Head of caudate nucleus (tissue), 42 donors: ENCODE measurements at places on chromosomes 4 and X.
A peak's percentile ranks its signal among the peaks of the same experiment; 100 is the strongest.

DNA sequence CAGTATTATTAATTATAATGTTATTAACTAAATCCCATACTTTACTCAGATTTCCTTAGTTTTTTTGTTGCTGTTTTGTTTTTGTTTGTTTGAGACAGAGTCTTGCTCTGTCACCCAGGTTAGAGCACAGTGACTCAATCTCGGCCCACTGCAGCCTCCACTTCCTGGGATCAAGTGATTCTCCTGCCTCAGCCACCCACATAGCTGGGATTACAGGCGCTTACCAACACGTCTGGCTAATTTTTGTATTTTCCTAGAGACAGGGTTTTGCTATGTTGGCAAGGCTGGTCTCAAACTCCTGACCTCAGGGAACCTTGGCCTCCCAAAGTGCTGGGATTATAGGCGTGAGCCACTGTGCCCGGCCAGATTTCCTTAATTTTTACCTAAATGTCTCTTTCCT is 72.2 kb downstream of the ANAPC4 start:
- DNase-seq: no peak

DNA sequence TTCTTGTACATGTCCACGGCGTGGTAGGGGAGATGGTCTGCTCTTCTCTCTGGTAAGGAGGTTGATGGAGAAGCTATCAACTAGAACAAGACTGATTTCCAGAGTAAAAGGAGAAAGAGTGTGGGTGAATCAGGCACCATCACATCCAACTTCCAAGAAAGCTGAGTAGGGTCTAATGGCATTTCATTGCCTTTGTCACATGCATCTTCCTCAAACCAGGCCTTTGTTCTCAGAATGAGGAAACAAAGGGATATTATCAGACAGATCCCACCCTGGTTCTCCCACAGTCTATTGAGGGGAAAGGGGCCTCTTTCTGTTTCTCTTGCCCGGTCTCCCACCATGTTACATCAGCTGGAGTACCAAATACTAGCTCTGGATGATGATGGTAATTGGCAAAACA is 160.2 kb upstream of the RBPJ start:
- no peak for DNase-seq

- DNase-seq: no peak
Observed at GRCh38 chr4:42768125-42768748, 111.3 kb upstream of the ATP8A1 start.

DNA sequence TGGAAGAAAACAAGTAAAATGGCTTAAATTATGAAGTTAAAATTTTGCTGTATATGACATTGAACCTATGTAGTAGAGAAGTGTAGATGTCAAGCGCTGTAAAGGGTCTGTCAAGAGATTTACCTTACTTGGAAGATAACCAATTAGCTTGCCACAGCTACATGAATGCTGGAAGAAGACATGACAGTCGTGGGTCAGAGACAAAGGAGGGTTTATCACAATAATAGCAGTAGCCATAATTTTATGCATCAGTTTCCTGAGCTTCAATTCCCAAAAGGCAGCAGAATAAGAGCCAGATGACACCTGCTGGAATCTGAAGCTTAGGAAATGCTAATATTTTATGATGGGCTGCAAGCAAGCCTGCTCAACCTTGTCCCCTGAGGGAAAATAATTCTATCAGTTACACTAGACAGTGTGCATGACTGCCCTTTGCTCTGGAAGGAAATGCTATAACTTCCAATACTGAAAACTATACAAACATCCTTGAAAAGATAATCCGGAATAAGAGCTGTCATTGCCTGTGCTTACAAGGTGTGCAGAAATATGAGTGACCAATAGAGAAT is 292.9 kb downstream of the PRDM5 start:
- no peak for DNase-seq

- peak; percentile 16 for DNase-seq
Observed at GRCh38 chrX:37905436-37906147, 58.2 kb upstream of the DYNLT3 start.

DNA sequence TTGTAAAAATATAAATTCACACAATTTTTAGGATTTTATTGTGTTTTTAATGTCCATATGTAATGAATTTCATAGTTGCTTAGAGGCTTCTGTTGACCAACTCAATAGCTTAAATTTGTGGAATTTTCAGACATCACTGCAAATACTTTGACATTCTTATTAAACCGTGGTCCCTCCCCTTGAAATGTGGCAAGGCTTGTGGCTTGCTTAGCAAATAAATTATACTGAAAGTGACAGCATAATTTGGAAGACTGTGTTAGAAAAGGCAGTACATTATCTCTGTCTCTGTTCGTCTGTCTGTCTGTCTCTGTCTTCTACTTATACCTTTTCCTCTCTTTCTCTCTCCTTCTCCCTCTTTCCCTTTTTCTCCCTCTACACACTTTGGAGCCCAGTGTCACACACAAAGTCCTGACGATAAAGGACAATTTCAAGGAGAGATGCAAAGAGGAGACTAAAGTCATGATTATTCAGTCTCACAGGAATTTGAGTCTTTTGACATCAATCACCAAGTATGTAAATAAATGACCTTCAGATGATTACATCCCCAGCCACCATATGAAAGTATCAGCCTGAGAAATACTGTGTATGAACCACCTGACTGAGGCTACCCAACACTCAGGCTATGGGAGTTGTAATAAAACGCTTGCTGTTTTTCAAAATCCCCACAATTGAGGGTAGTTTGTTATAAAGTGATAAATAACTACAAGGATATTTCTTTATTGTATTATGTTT is 21.0 kb upstream of the UGT2B7 start:
- DNase-seq: no peak

DNA sequence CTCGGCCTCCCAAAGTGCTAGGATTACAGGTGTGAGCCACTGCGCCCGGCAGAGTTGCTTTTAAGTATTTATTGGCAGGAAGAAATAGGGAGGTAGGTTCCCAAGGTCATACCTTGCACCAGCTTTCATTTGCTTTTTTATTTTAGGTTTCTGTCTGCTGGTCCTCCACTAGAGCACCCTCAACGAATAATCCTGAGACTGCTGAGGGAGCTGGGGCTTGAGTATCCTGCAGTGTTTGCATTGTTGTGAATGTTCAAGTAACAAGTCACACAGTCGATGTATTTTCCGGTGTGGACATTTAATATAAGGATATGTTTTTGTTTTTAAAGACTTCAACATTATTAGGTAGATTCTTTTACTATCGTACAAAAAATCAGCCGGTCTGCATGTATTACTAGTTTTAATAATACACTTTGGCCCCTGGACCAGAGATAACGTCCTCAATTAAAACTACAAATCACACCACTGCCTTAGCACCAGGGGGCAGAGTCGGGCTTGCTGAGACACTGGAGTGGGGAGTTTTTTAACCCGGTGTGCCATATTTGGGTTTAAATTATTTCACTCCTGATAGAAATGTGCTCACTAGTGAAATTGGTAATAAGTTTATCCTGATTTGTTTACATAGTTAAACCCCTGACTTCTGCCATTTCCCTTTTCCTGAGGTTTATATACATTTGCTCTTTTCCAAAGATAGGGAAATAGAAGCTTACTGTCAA is 11.6 kb downstream of the SMIM20 start:
- peak; percentile 71 for DNase-seq

- peak; percentile 36 for DNase-seq
Observed at GRCh38 chr4:71186566-71187403, 152.0 kb upstream of the SLC4A4 start.

DNA sequence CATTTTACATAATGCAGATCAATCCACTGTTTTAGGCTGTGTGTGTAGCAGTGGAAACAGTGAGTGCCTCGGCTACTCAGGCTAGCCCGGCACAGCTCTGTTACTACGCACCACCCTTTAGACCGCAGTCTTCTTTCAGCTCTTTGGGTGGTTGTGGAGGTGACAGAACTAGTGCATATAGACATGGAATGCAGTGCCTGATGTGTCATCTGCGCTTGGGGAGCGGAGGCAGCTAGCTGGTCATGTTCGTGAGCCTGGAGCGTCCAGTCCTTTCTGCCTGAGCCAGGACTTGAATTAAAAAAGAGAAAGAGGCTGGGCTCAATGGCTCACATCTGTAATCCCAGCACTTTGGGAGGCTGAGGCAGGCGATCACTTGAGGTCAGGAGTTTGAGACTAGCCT is 4.8 kb downstream of the TBC1D14 start:
- no peak for DNase-seq

- no peak for DNase-seq
Observed at GRCh38 chrX:129649268-129650182, 5.2 kb downstream of the APLN start.

GRCh38 chr4:2793586-2794485 is 951 bp downstream of the SH3BP2 start:
- DNase-seq: peak; percentile 49

DNA sequence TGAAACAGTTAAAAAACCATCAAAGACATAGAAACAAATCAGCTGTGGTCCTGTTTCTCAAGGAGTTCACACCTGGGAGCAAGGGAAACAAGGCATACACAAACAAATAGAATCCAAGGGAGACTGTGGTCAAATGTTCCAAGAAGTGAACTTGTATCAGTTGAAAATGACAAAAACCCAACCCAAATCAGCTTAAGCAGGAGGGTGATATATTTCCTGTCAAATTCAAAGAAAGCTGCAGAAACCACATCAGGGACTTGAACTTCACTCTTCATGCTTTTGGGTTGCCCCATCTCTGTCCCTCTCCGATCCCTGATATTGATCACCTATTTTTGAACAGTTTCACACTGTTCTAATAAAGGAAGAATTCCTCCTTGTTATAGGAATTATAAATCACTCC is 148.6 kb upstream of the FMR1 start:
- DNase-seq: no peak

DNA sequence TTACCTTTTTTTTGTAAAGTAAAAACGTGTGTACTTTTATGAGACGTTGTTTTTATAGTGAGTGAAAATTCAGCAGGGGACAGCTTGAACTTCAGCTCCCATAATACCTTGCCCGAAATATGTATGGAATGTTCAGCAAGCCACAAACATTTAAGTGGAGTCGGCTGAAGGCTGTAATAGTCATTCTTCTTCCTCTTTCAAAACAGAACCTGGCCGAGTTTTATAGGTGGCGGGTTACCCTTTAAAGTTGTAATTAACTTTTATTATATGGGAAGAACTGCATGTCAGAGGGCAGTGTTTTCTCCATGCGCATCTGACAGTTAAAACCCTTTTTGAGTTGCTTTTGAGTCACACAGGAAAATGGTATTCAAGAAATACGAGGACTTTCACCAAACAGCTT is 50.7 kb downstream of the CLDN34 start:
- no peak for DNase-seq

DNA sequence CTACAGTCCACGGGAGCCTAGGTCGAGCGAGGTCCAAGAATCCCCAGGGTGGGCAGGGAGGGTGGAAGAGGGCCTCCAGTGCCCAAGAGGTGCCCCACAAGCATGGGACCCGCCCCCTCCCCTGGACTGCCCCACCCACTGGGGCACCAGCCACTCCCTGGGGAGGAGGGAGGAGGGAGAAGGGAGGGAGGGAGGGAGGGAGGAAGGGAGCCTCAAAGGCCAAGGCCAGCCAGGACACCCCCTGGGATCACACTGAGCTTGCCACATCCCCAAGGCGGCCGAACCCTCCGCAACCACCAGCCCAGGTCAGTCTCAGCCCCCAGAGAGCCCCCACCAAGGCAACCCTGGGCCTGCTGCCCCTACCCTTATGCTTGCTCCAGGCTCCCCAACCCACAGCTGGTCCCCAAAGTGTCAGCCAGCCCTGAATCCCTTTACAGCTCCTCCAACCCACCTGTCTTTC is at the start of gene GATA1:
Gene GATA1 (plus strand): TSS at position 250 of the 460 bp plus-strand sequence. CDS start 4,520 bp downstream, outside the sequence.
- DNase-seq: no peak

DNA sequence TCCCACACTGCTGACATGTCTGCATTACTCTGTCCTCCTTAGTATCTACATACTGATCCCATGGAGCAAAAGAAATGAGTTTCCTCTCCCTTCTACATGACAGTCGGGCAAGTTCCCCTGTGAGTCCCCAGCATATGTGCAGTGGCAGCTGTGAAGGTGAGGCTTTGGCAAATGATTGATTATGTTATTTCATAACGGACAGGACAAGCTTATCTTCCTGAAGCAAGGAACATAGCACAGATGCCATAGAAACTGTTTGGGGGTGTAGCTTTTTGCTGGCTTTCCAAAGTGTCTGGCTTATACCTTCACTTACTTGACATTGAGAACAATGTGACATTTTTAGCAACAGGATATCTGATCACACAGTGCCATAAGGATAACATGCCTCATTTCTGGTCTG is 136.8 kb upstream of the PDLIM3 start:
- no peak for DNase-seq

- no peak for DNase-seq
Observed at GRCh38 chrX:95885074-95885473, 799.6 kb upstream of the DIAPH2 start.

GRCh38 chrX:31580227-31580626 is 508.4 kb upstream of the FTHL17 start:
- no peak for DNase-seq

DNA sequence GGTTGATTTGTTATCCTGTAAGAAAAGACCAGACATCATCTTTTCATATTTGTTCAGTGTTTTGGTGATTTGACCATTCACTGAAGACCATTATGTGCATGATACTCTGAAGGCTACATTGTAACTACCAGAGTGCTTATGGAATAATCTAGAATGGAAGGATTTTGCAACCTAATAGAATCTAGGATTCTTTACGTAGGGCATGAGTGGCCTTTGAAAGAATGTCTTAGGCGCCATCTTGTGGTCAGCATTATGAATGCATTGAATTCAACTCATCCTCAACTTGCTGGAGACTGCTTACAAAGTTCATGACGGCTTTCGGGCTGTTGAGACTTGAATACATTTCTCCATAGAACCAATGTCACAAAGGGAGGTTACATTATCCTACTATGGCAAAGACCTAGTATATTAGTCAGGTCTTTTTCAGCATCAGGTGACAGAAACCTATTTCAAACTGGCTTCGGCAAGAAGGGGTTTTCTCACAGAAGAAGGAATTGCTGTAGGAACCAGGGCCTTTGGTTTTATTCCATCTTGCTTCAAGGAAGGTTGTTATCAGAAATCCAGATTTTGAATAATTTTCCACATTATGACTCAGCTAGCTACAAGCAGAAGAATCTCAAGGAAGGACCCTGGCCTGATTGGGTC is 104.1 kb downstream of the GPAT3 start:
- peak; percentile 65 for DNase-seq

- no peak for DNase-seq
Observed at GRCh38 chrX:632366-633042, 1.9 kb downstream of the SHOX start.

DNA sequence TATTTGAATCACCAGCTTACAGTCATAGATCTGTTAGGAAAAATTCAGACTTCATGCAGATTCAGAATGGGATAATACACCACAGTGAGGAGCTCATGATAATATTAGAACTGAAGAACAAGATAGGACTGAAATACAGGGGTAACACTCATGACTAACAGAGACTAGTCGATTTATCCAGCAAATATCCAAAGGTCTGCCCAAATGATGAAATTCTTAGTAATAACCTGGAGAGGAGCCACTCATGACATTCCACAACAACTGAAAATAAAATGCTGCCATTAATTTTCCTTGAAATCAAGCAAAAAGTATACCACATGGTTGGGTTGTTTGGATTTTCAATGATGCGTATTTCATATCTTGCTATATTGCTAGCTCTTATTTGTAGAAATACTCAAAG is 903.7 kb upstream of the ADGRL3 start:
- no peak for DNase-seq

GRCh38 chr4:134201216-134202161 is at the start of gene PABPC4L:
TSS of gene PABPC4L (minus strand) at chr4:134201789. CDS start at chr4:134201019, 770 bp downstream.
- no peak for DNase-seq
